ENCODE measurements at places on chromosomes 7 and 10.

DNA sequence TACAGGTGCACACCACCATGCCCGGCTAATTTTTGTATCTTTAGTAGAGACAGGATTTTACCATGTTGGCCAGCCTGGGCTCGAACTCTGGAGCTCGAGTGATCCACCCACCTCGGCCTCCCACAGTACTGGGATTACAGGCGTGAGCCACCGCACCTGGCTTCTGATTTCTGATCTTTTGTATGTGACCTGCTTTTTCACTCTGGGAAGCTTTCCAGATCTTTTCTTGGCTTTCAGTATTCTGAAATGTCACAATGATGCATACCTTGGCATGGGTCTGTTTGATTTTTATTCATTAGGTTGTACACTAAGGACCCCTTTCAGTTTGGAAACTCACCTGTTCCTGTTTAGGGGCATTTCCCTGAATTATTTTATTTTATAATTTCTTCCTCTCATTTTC lies 41.6 kb downstream of the PROSER2 start:
- DNase-seq, result no peak

- DNase-seq, result no peak
Observed at GRCh38 chr7:5452470-5452899, 28.9 kb upstream of the TNRC18 start.

DNA sequence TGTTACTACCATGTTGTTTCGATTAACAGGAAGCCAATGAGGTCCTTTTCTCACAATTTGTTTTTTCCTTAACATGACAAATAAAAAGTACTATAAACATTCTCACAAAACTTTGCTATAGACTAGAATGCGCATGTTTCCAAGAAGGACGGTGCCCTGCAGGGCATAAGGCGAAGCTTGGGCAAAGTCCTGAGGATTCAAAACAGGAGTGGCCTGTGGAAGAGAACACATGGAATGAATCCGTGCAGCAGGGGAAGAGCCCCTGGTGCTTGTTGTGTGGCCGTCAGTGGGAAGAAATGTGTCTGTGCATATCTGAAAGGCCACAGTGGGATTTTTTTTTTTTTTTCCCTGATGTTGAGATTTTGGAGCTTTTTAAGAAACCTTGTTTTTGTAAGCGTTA lies 67.6 kb downstream of the ITGA8 start:
- no peak for DNase-seq

DNA sequence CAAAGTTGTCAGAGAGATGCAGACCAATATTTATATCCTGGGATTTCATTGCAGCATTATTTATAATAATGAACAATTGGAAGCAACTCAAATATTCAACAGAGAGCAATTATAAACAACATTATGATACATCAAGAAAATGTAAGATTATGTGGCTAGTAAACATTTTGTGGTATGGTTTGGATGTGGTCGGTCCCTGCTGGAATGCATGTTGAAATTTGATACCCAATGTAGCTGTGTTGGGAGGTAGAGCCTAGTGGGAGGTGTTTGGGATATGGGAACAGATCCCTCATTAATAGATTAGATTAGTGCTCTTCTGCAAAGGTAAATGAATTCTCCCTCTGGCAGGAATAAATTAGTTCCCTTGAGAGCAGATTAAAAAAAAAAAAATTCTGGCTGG lies 350.9 kb downstream of the ANKRD30A start:
- DNase-seq, result no peak

DNA sequence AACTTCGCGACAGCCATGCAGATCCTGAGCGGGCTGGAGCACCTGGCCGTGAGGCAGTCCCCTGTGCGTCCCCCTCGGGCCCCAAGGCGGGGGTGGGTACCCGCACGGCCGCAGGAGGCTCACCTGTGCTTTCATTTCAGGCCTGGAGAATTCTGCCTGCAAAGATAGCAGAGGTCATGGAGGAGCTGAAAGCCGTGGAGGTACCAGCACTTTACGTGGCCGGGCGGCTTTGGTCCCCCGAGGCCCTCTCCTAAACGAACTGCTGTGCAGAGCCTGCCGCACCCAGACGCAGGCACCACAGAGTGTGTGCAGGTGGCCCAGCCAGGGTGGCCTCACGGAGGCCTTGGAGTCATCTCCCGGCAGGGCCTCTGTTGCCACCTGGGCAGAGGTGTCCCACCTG lies 11.1 kb upstream of the UTF1 start:
- no peak for DNase-seq

- peak; percentile 12 for DNase-seq
Observed at GRCh38 chr7:93890464-93891068, at the start of gene TFPI2. TSS of gene TFPI2 (minus strand) at chr7:93890753. CDS start at chr7:93890678, 75 bp downstream.

DNA sequence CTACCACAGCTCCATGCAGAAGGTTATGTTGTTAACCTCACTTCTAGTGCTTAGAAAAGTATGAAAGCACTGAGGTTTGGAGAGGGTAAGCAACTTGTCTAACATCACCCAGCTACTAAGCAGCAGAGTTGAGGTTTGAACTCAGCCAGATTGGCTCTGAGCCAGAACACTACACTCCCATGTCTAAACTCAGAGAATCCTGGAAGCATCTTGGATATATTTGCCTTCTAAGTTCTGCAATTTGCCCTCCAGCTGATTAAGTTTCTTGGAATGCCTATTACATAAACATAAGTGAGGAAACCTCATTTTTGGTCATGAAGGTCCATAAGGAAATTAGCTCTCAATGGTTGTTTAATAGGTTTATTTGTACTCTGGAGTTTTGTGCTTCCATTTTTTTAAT lies 78.1 kb upstream of the PHYHIPL start:
- no peak for DNase-seq

Measured in stimulated activated CD8-positive, alpha-beta memory T cell treated with anti-CD3 and anti-CD28 coated beads, Interleukin-4, amount 100 ng/mL, for 24 hours (primary cell).